ENCODE measurements at places on chromosomes 4 and X. TPM values are rescaled to one million over a fixed set of nuclear protein-coding genes. Genes with fewer than 3 reads are reported as not detected.

DNA sequence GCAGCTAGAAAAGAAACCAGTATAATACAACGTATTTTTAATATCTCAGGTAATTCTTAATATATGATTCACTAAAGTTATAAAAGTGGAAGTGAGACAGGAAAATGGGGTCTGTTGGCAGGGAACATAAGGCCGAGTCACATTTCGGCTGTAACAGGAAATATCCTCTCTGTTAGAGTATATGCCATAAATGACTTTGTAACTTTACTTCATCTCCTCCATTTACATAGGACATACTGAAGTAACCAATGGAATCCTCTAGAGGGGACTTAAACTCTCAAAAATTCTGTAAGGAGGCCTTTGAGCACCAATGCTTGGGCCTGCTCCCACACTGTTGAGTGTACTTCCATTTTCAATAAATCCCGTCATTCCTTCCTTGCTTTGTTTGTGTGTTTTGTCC is 71.3 kb downstream of the ANKRD17 start:
- no peak for DNase-seq

GRCh38 chr4:8524595-8525382 is 55.4 kb upstream of the GPR78 start:
- no peak for DNase-seq

DNA sequence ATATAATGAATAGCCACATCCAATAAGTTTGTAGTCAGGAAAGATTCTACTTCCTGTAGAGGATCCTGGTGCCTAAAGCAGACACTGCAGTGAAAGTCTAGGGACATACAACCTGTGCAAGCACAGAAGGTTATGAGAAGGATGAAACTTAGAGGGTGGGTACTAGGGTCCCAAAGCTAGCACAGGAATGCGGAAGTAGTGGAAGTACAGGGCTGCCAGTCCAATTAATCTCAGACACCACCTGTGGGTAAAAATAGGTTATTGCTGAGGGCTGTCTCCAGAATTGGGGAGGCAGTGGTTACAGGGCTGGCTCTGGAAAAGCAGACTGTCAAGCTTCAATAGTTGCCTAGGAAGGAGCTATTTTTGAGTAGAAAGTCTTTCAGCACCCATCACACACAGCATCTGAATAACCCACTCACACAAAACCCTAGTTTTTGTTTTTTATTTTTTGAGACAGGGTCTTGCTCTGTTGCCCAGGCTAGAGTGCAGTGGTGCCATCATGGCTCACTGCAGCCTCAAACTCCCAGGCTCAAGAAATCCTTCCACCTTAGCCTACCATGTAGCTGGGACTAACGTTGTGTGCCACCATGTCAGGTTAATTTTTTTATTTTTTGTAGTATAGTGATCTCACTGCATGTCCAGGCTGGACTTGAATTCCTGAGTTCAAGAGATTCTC is 50.8 kb upstream of the ELF2 start:
- no peak for DNase-seq

DNA sequence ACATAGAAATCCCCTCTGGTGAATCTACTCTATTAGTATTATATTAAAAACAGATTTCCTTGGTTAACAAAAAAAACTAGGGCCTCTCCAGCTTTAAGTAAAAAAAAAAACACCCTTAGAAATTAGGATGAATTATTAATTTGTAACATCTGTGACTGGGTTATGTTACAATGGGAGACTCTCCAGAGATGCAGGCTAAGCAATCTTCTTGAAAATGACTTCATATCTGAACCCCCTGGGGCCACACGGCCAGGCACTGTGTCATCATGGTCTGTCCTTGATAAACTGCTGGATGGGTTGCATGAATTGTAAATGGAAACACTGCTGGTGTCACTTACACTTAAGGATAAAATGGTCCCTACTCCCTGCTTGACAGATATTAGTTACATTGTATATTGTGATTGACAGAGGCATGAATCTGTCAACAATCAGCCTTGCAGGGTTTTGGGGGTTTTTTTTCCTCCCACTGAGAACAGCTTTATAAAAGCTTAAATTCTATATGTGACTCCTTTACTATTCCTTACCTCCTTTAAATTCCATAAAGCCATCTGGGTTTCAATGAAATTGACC is 49.1 kb downstream of the PRKG2 start:
- DNase-seq, result no peak

GRCh38 chr4:187270154-187270553 is 546.5 kb upstream of the FAT1 start:
- DNase-seq, result no peak

DNA sequence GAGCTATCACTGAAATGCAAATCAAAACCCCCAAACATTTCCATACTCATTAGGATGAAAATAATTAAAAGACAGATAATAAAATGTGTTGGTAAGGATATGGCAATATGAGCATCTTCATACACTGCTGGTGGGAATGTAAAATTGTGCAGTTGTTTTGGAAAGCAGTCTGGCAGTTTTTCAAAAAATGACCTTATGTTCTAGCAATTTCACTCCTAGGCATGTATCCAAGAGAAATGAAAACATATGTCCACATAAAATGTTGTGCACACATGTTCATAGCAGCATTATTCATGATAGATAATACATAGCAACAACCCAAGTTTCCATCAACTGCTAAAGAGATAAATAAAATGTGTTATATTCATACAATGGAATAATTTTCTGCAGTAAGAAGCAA is 14.8 kb upstream of the GPRASP2 start:
- no peak for DNase-seq

DNA sequence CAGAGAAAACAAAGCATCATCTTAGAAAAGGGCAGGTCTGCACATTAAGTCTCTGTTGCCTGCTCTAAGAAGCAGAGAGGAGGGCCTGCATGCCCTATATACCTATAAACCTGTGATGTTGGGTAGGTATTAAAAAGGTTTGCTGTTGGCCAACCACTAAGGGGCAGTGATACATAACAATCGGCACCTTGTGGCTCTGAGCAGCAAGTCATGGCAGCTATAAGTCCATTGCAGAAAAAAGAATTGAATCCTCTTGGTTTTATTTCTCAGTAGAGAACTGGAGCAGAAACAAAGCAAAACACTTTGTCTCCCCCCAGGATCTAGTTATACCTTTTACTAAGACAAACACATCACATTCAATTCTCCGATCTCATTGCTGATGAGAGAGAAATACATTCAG is 1364.4 kb downstream of the STIM2 start:
- no peak for DNase-seq

DNA sequence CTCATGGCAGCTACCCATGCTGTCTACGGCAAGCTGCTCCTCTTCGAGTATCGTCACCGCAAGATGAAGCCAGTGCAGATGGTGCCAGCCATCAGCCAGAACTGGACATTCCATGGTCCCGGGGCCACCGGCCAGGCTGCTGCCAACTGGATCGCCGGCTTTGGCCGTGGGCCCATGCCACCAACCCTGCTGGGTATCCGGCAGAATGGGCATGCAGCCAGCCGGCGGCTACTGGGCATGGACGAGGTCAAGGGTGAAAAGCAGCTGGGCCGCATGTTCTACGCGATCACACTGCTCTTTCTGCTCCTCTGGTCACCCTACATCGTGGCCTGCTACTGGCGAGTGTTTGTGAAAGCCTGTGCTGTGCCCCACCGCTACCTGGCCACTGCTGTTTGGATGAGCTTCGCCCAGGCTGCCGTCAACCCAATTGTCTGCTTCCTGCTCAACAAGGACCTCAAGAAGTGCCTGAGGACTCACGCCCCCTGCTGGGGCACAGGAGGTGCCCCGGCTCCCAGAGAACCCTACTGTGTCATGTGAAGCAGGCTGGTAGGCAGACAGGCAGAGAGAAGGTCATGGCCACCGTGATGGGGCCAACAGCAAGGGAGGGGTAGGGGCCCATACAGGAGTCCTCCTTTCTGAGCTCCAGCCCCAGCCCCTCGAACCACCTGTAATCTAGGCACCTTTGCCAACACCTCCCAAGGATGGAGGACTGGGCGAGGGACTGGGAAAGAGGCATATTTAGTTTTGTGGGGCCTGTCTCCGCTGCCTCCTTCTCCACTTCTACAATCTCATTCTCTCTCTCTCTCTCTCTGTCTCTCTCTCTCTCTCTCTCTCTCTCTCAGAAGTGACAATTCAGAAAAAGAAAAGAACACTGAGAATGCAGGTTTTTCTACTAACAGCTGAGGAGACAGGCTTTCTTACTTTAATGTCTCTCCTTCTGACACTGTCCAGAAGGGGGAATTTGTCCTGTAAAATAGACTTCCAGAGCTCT is 4.7 kb upstream of the TSPYL2 start:
- no peak for DNase-seq

Gene KLHL34
- 9.1 TPM for total RNA-seq

Gene C4orf51
- total RNA-seq, result not detected

Gene AMBN
- not detected for total RNA-seq

Gene ENPEP
- 5.3 TPM for total RNA-seq

Gene CT55
- total RNA-seq, result not detected

All from cardiac septum (tissue), 1 donor.